ENCODE measurements at places on chromosomes 12 and 14.

DNA sequence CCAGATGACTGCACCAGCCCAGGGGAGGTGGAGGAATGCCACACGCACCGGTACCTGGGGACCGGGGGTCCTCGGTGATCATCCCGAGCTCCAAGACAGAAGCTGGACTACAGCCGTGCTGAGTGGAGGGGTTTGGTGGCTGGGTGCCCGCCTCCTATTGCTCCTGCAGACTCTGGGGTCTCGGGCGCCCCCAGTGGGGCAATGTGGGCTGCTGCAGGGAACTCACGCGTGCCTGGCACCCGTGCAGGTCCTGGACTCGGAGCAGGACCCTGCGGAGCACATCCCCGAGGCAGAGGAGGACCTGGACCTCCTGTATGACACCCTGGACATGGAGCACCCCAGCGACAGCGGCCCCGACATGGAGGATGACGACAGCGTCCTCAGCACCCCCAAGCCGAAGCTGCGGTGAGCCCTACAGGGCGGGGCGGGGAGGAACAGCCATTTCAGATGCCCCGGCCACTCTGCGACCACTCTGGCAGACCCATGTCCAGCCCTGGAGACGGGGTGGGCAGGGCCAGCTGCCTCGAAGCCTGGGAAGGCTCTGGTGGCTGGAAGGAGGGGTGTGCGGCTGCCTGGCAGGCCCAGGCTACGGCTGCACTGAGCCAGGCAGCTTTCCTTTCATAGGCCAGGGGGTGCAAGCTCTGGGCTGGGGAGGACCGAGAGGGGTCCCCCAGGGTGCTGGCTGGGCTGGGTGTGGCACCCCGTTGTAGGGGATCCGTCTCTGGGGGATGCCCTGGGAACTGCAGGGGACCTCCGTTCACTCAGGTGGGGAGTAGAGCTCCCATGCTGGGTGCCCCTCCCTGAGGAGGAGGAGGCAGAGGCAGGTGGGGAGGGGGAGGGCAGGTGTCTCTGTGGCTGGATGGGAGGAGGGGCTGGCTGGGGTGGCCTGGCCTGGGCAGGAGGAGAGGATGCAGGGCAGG is 21.6 kb upstream of the TEX22 start:
- DNase-seq = no peak

GRCh38 chr14:69945912-69946311 is 66.7 kb downstream of the SMOC1 start:
- no peak for DNase-seq

DNA sequence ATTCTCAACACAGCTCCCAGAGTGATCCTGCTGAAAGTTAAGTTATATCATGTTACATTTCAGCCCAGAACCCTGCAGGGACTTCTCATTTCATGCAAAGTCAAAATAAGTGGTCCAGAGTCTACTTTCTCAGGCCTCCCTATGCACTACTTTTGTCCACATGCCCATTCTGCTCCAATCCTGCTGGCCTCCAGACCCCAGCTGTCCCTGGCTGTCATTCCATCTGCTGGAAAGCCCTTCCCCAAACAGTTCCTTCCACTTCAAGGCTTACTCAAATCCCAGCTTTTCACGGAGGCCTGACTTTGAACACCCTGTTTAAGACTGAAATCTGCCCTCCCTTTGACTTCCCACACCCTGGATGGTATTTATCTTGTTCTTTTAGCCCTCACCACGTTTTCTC is 109.8 kb upstream of the DNM1L start:
- DNase-seq = no peak

- no peak for DNase-seq
Measured at GRCh38 chr12:104258476-104259067, 43.0 kb downstream of the TXNRD1 start.

- DNase-seq = no peak
Measured at GRCh38 chr12:127147724-127148123, 1119.2 kb upstream of the TMEM132C start.

GRCh38 chr12:14264778-14265177 is 100.7 kb upstream of the ATF7IP start:
- no peak for DNase-seq

- DNase-seq = no peak
Measured at GRCh38 chr12:128259556-128260070, 7.4 kb upstream of the TMEM132C start.

DNA sequence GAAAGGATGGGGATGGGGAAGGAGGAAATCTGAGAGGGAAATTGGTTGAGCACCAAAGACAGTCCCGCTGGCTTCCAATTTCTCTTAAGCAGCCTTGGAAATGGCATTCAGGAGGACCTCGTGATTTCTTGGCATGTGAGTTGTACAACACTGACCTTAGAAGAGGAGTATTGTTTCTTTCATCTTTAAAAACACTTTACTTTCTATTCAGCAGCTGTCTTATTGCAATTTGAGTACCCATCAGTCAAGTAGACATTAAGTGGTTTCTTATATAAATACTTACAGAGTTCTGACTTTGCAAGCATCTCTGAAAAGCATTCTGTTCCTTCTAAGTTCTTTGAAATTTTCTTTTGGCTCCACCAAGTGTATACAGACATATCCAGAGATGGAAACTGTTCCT is 83.2 kb downstream of the LMNTD1 start:
- no peak for DNase-seq

- DNase-seq = peak; percentile 10
Measured at GRCh38 chr12:93742110-93742934, 65.1 kb downstream of the CRADD start.

GRCh38 chr14:65179918-65180724 is 77.8 kb upstream of the MAX start:
- peak; percentile 87 for DNase-seq

GRCh38 chr14:77424862-77425261 is 1.5 kb upstream of the NOXRED1 start:
- DNase-seq = no peak

GRCh38 chr12:95547522-95548055 is 3.7 kb downstream of the USP44 start:
- DNase-seq = no peak

DNA sequence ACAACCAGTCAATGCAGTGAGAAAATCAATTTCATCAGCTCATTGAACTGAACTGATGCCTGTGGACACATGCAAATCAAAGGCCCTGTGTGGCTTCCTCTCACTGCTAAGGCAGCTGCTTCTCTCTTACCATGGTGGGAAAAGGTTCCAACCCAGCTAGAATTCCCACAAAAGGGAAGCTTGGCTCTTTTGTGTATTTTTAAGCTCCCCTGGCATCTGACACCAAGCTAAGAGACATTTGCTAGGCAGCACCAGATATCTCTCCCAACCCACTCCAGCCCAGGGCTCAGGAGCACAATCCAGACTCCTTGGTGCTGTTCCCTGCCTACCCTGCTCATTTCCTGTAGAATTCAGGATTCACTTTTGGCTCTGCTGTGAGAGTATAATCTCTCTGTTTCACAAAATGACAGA is 129.6 kb downstream of the GXYLT1 start:
- DNase-seq = no peak

- DNase-seq = no peak
Measured at GRCh38 chr12:120078868-120079267, 37.7 kb downstream of the RAB35 start.

DNA sequence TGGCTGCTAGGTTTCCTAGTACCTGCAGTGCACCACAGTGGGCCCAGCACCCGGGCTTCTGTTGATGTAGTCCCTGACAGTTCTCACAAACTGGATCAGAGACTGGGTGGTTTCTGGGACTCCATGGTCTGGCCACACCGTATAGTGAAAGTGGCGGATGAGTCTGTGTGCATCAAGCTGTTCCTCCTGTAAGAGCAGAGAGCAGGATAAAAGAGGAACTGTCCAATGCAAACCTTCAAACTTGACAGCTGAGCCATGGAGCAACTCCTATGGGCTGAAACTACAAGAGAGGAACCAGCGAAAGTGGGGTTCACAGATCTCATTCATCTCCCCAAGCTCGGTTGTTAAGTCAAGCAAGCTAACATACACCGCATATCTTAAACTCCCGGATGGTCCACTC is 102.8 kb downstream of the PTPRB start:
- no peak for DNase-seq

DNA sequence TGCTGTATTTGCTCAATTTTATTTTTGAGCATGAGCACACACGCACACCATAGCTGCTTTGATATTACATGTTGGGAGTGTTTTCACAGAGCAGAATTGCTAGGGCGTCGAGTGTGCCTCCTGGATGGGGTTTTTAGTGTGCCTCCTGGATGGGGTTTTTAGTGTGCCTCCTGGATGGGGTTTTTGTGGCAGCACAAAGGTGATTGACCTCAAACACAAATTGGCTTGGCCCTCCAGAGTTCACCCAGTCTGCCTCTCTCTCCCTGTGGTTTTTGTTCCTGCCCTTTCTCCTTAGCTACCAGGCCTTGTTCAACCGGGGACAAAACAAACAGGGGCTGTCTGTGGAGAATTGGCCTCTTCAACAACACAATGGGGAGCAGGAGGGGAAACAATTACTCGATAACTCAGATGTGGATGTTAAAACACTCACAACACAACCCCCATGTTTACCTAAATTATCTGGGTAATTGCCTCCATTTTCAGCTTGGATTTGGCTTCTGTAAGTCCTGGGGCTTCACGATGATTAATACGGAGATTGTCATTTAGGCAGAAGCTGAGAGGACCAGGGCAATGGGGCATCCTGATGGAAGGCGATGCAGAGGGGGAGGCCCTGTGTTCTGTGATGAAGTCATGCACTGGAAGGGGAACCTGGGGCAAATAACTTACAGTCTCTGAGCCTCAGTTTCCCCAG is 26.9 kb downstream of the TBX3 start:
- no peak for DNase-seq

DNA sequence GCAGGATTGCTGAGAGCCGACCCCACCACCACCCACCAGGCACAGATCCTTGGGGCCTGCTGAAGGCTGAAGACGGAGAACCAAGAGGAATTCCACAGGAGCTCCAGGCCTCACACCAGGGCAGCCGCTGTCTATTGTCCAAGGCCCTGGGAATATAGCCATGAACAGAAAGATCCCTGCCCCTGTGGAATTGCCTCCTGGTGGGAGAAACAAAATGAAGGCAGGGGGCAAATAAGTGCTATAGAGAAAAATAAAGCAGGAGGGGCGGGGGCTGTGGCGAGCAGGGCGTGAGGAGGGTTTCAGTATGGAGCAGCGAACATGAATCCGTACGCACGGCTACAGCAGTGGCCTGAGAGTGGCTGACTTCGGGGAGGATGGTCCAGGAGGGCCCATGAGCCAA is 96.1 kb downstream of the EML1 start:
- no peak for DNase-seq

GRCh38 chr12:47223031-47223847 is 143.5 kb upstream of the AMIGO2 start:
- no peak for DNase-seq

DNA sequence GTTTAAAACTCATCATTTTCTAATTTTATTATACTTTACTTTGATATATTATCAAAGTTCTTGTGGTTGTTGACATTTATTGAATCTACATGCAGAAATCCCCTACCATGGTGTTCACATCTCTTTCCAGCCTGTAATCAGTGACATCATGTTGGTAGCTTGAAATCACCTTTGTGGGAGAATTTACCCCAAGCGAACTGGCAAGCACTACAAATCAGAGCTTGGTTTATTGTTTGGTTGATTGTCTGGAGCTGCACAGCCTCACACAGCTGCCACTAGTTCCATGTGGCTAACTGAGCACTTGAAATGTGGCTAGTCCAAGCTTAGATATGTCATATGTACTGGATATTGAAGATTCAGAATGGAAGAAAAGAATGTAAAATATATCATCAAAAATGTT is 15.4 kb upstream of the KRT5 start:
- DNase-seq = no peak

GRCh38 chr12:18323159-18323558 is 61.8 kb downstream of the PIK3C2G start:
- no peak for DNase-seq

DNA sequence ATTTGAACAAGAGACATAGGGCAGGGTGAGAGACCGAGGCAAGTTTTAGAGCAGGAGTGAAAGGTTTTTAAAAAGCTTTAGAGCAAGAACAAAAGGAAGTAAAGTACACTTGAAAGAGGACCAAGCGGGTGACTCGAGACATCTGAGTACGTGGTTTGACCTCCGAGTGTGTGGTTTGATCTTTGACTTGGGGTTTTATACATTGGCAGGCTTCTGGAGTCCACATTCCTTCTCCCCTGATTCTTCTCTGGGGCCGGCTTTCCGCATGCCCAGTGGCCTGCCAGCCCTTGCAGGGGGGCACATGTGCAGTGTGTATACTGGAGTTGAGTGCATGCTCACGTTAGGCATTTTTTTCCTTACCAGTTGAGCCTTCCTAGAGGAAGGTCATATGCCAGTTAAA is 96.3 kb downstream of the SLC15A4 start:
- no peak for DNase-seq

Data from epithelial cell of prostate (primary cell).